MM.1S (cell line): ENCODE measurements at places on chromosomes 2 and 18.

- no peak for DNase-seq
- H3K4me3 ChIP-seq: no peak overlapping the region
- H3K27me3 ChIP-seq: peaks cover 52% of the 10 kb centered on the region
- H3K27ac ChIP-seq: no peak overlapping the region
- no peaks in the 10 kb centered on the region for H3K36me3 ChIP-seq
- H3K4me1 ChIP-seq: no peaks in the 10 kb centered on the region
Measured at GRCh38 chr2:240210198-240210965, 69.9 kb upstream of the OTOS start.

GRCh38 chr2:187994464-187995331, 297.0 kb upstream of the GULP1 start:
- H3K36me3 ChIP-seq: no peaks in the 10 kb centered on the region
- peak; percentile 84 for DNase-seq
- peak overlapping the region; percentile 24; the same call in 1 of the 2 replicates for H3K27ac ChIP-seq
- H3K4me3 ChIP-seq: no peak overlapping the region
- no peaks in the 10 kb centered on the region for H3K27me3 ChIP-seq
- peaks cover 30% of the 10 kb centered on the region for H3K4me1 ChIP-seq

DNA sequence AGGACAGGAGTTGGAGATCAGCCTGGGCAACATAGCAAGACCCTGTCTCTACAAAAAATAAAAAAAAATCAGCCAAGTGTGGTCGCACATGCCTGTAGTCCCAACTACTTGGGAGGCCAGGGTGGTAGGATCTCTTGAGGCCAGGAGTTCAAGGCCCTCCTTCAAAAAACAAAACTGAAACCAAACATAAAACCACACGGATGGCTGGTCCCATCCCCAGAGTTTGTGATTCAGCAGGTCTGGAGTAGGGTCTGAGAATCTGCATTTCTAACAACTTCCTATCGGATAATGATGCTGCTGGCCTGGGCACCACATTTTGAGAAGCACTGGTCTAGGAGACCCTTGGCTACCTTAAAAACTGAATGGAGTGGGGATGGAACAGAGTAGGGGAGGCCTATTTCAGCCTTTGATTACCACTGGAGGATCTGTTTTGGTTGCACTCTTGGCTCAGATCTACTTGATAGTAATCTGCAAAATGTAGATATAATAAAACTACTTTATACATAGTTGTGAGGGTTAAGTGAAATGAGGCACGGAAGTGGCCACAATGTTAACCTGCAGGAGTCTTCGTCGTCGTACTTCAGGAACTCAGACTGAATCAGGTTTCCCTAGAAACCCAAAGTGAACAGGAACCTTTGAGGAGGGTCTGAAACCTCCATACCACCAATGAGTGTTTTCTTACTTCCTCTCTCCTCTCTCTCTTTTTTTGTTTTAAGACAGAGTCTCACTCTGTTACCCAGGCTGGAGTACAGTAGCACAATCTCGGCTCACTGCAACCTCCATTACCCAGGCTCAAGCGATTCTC, 25.5 kb upstream of the NFE2L2 start:
- DNase-seq: peak; percentile 37
- peak overlapping the region; percentile 26 for H3K4me3 ChIP-seq
- H3K36me3 ChIP-seq: no peaks in the 10 kb centered on the region
- H3K4me1 ChIP-seq: peaks cover 7% of the 10 kb centered on the region
- peak overlapping the region; percentile 44; the same call in 1 of the 2 replicates for H3K27ac ChIP-seq

GRCh38 chr2:226658555-226658954, 141.1 kb downstream of the IRS1 start:
- no peak overlapping the region for H3K4me3 ChIP-seq
- no peak overlapping the region for H3K27ac ChIP-seq
- H3K27me3 ChIP-seq: no peaks in the 10 kb centered on the region
- H3K36me3 ChIP-seq: no peaks in the 10 kb centered on the region
- DNase-seq: no peak
- no peaks in the 10 kb centered on the region for H3K4me1 ChIP-seq

DNA sequence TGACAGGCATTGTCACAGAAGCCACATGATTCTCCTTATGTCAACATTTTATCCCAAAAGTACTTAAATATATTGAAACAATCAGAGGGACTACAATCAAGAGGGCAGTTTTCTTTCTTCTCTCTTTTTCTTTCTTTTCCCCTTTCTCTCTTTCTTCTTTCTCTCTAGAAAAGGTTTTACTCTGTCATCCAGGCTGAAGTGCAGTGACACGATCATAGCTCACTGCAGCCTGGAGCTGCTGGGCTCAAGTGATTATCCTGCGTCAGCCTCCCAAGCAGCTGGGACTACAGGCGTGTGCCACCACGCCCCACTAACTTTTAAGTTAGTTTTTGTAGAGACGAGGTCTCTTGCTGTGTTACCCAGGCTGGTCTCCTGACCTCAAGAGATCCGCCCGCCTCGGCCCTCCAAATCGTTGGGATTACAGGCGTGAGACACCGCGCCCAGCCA, 1.0 kb upstream of the PRKD3 start:
- DNase-seq: peak; percentile 35
- no peaks in the 10 kb centered on the region for H3K27me3 ChIP-seq
- H3K27ac ChIP-seq: peak overlapping the region; percentile 97
- H3K36me3 ChIP-seq: peaks cover 5% of the 10 kb centered on the region; the same call in 1 of the 2 replicates
- peaks cover 14% of the 10 kb centered on the region for H3K4me1 ChIP-seq

GRCh38 chr2:96923810-96924774, 54.2 kb upstream of the SEMA4C start:
- no peak overlapping the region for H3K27ac ChIP-seq
- H3K4me1 ChIP-seq: no peaks in the 10 kb centered on the region
- H3K27me3 ChIP-seq: peaks cover 49% of the 10 kb centered on the region
